Neuronal stem cell (in vitro differentiated cells): ENCODE measurements at places on chromosomes 5 and 9.

- no peak overlapping the region for H3K4me3 ChIP-seq
- DNase-seq = no peak
- no peaks in the 10 kb centered on the region for H3K27me3 ChIP-seq
These were observed 145.0 kb downstream of the ADCY2 start for GRCh38 chr5:7540736-7541485.

- DNase-seq = no peak
- no peaks in the 10 kb centered on the region for H3K4me1 ChIP-seq
- no peaks in the 10 kb centered on the region for H3K27me3 ChIP-seq
- H3K4me3 ChIP-seq = no peak overlapping the region
- no peaks in the 10 kb centered on the region for H3K36me3 ChIP-seq
- no peak overlapping the region for H3K27ac ChIP-seq
These were observed 74.5 kb downstream of the CDKN2A start for GRCh38 chr9:21919377-21920362.

DNA sequence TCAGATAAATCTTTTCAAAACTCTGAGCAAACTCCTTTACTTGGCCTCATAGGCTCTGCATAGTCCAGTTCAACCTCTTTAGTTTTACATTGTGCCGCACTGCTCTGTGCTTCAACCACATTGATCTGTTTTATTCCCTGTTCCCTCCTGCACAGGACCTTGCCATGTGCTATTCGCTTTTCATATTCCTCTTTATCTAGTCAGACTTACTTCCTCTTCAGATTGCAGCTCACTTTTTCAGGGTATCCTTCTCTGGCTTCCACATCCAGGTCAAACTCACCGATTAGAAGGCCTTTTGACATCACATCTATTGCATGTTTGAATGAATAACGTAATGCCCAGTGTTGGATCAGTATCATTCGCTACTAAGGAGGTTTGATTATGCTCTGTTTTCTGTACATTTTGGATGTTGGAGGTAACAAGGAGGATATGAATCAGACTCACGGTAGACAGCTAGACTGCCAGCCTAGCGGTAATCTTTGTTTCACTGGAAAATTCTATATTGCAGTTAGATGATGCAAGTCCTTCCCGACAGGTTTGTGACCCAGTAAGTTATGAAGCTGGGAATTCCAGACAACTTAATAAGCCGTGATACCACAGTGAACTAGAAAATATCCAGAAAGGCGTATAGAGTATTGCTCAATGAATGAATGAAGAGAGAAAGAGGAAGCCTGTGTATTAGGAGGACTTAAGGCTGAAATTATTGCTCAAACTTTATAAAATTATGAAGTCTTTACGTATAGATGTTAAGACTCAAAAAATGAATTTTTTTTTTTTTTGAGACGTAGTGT lies 65.7 kb downstream of the IQGAP2 start:
- H3K27me3 ChIP-seq = no peaks in the 10 kb centered on the region
- no peak overlapping the region for H3K27ac ChIP-seq
- H3K4me3 ChIP-seq = no peak overlapping the region
- H3K4me1 ChIP-seq = no peaks in the 10 kb centered on the region
- H3K36me3 ChIP-seq = no peaks in the 10 kb centered on the region

GRCh38 chr5:66021585-66021984 lies 95.2 kb downstream of the ERBIN start:
- peaks cover 84% of the 10 kb centered on the region for H3K36me3 ChIP-seq
- H3K4me3 ChIP-seq = no peak overlapping the region
- no peaks in the 10 kb centered on the region for H3K27me3 ChIP-seq
- H3K4me1 ChIP-seq = no peaks in the 10 kb centered on the region
- no peak for DNase-seq

- no peaks in the 10 kb centered on the region for H3K27me3 ChIP-seq
- no peak overlapping the region for H3K27ac ChIP-seq
- H3K4me1 ChIP-seq = no peaks in the 10 kb centered on the region
- no peak overlapping the region for H3K4me3 ChIP-seq
These were observed 298.0 kb upstream of the MSX2 start for GRCh38 chr5:174426388-174426787.

GRCh38 chr9:128309551-128309950 lies 12.7 kb downstream of the TRUB2 start:
- no peaks in the 10 kb centered on the region for H3K4me1 ChIP-seq
- no peak for DNase-seq
- no peak overlapping the region for H3K4me3 ChIP-seq

- peaks cover 2% of the 10 kb centered on the region for H3K4me1 ChIP-seq
- H3K36me3 ChIP-seq = no peaks in the 10 kb centered on the region
- no peaks in the 10 kb centered on the region for H3K27me3 ChIP-seq
- no peak for DNase-seq
- H3K4me3 ChIP-seq = no peak overlapping the region
These were observed 277.2 kb upstream of the SLC24A2 start for GRCh38 chr9:20065796-20066700.

GRCh38 chr9:78909566-78909965 lies 612.6 kb downstream of the PSAT1 start:
- no peak overlapping the region for H3K27ac ChIP-seq
- H3K4me3 ChIP-seq = no peak overlapping the region
- H3K4me1 ChIP-seq = no peaks in the 10 kb centered on the region
- DNase-seq = no peak

DNA sequence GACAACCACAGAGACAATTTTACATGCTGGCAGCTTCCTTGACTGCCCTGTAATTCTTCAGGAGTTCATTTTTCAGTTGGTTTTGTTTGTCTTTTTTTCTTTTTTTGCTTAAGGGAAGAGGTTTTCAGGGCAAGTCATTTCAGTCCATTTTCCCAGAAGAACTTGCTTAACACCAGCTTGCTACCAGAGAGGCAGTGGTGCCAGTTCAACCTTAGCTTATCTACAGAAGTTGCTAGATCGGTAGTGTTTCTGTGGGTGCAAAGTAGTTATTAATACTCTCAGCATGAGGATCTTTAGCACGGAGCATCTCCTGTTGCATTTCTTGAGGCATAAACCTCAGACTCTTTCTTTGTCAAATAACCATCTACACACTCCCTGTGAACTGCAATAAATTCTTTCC lies 1.1 kb downstream of the SPEF2 start:
- no peaks in the 10 kb centered on the region for H3K36me3 ChIP-seq
- H3K27me3 ChIP-seq = peaks cover 3% of the 10 kb centered on the region
- DNase-seq = no peak
- H3K27ac ChIP-seq = no peak overlapping the region
- peak overlapping the region; percentile 86 for H3K4me3 ChIP-seq

GRCh38 chr5:87243161-87243844 lies 24.4 kb upstream of the RASA1 start:
- H3K36me3 ChIP-seq = no peaks in the 10 kb centered on the region
- no peak overlapping the region for H3K4me3 ChIP-seq
- H3K27me3 ChIP-seq = no peaks in the 10 kb centered on the region
- no peak for DNase-seq

DNA sequence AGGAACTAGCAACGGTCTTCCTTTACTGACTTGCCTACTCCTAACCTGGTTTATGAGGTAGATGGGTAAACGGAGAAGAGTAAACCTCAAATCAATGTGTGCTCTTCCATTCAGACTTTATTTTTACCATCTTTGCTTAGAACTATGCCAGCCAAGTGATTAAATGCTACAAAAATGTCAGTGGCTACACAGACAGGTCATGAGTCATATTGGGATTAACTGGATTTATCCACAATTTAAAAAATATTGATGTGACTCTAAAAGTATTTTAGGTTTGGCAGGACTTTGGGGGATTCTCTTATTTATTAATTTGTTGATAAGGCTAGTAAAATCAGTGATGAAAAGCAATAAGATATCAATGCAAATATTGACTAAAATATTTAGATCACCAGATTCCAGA lies 275.0 kb downstream of the PLK2 start:
- peaks cover 20% of the 10 kb centered on the region for H3K4me1 ChIP-seq
- no peaks in the 10 kb centered on the region for H3K27me3 ChIP-seq
- no peaks in the 10 kb centered on the region for H3K36me3 ChIP-seq
- DNase-seq = no peak
- no peak overlapping the region for H3K4me3 ChIP-seq
- H3K27ac ChIP-seq = no peak overlapping the region

- H3K4me3 ChIP-seq = no peak overlapping the region
- no peak overlapping the region for H3K27ac ChIP-seq
- no peak for DNase-seq
These were observed 319.1 kb downstream of the MED10 start for GRCh38 chr5:6059137-6059800.

DNA sequence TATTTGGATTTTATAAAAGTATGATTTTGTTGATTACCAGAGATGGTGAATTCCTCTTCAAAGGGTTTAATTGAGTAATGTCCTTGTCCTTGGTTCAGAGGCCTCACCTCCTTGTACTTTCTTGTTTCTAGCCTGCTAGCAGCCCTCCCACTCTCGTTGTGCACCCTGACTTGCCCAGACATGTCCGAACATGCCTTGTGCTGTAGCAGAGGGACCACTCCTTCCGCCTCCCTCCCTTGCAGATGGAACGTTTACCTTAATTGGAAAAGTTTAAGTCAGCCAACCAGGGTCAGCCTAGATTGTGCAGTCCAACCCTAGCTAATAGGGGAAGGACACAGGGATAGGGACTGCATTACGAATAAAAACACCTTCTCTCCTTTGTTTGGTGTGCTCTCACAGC lies 406.9 kb upstream of the NMUR2 start:
- no peaks in the 10 kb centered on the region for H3K27me3 ChIP-seq
- H3K4me1 ChIP-seq = no peaks in the 10 kb centered on the region
- peak overlapping the region; percentile 38 for H3K27ac ChIP-seq
- no peak for DNase-seq
- no peaks in the 10 kb centered on the region for H3K36me3 ChIP-seq
- no peak overlapping the region for H3K4me3 ChIP-seq

- H3K4me3 ChIP-seq = no peak overlapping the region
- no peak overlapping the region for H3K27ac ChIP-seq
- DNase-seq = no peak
- no peaks in the 10 kb centered on the region for H3K36me3 ChIP-seq
These were observed 132.1 kb downstream of the PHF2 start for GRCh38 chr9:93708289-93708986.

DNA sequence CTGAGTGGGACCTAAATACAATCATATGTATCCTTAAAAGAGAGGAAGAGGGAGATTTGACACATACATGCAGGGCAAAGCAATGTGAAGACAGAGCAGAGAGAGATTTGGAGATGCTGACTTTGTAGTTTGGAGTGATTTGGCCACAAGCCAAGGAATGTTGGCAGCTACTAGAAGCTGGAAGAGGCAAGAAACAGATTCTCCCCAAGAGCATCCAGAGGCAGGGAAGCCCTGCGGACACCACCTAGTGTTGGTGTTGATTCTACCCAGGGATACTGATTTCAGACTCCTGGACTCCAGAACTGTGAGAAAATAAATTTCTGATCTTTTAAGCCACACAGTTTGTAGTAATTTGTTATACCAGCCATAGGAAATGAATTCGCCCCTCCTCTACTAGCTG lies 64.9 kb upstream of the OSMR start:
- DNase-seq = no peak
- peaks cover 5% of the 10 kb centered on the region for H3K4me1 ChIP-seq
- H3K27ac ChIP-seq = no peak overlapping the region
- no peaks in the 10 kb centered on the region for H3K36me3 ChIP-seq

GRCh38 chr5:146606893-146607292 lies 90.9 kb upstream of the GPR151 start:
- H3K27ac ChIP-seq = no peak overlapping the region
- H3K4me3 ChIP-seq = no peak overlapping the region
- H3K4me1 ChIP-seq = no peaks in the 10 kb centered on the region
- no peaks in the 10 kb centered on the region for H3K36me3 ChIP-seq

- no peak for DNase-seq
- no peak overlapping the region for H3K4me3 ChIP-seq
- H3K27ac ChIP-seq = no peak overlapping the region
- H3K27me3 ChIP-seq = no peaks in the 10 kb centered on the region
- H3K4me1 ChIP-seq = no peaks in the 10 kb centered on the region
These were observed 95.0 kb downstream of the NSG2 start for GRCh38 chr5:174140452-174141020.

GRCh38 chr5:13676531-13676930 lies 268.0 kb downstream of the DNAH5 start:
- no peak overlapping the region for H3K27ac ChIP-seq
- DNase-seq = no peak
- H3K27me3 ChIP-seq = no peaks in the 10 kb centered on the region
- no peaks in the 10 kb centered on the region for H3K36me3 ChIP-seq
- no peak overlapping the region for H3K4me3 ChIP-seq

GRCh38 chr5:11422342-11422741 lies 481.9 kb downstream of the CTNND2 start:
- DNase-seq = no peak
- H3K4me3 ChIP-seq = no peak overlapping the region
- H3K27me3 ChIP-seq = no peaks in the 10 kb centered on the region
- H3K36me3 ChIP-seq = no peaks in the 10 kb centered on the region
- H3K27ac ChIP-seq = no peak overlapping the region
- H3K4me1 ChIP-seq = no peaks in the 10 kb centered on the region

DNA sequence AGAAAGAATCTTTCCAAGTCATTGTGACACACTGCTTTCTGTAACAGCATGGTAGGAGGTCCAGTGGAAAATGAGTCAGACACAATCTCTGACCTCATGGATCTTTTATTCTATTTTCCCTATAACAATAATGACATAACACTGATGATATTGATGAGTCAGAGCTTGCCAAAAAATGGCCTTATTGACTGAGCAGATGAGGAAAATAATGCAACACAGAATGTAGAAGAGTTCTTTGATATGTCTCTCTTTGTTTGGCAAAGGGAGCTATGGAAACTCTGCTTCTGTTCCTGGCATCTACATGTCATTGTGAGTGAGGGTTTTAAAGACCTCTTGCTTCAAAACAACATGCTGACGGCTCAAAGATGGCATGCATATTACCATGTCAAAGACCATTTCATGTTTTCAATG lies 443.1 kb upstream of the ZNF608 start:
- peaks cover 35% of the 10 kb centered on the region for H3K4me1 ChIP-seq
- no peak overlapping the region for H3K4me3 ChIP-seq
- H3K27me3 ChIP-seq = no peaks in the 10 kb centered on the region
- no peaks in the 10 kb centered on the region for H3K36me3 ChIP-seq
- no peak for DNase-seq

- H3K4me3 ChIP-seq = no peak overlapping the region
- H3K36me3 ChIP-seq = no peaks in the 10 kb centered on the region
- no peaks in the 10 kb centered on the region for H3K27me3 ChIP-seq
- DNase-seq = no peak
These were observed 17.4 kb downstream of the MARCHF3 start for GRCh38 chr5:127012916-127013315.

GRCh38 chr5:178332210-178332641 lies 99.6 kb upstream of the PHYKPL start:
- no peaks in the 10 kb centered on the region for H3K27me3 ChIP-seq
- DNase-seq = no peak
- H3K4me3 ChIP-seq = no peak overlapping the region

DNA sequence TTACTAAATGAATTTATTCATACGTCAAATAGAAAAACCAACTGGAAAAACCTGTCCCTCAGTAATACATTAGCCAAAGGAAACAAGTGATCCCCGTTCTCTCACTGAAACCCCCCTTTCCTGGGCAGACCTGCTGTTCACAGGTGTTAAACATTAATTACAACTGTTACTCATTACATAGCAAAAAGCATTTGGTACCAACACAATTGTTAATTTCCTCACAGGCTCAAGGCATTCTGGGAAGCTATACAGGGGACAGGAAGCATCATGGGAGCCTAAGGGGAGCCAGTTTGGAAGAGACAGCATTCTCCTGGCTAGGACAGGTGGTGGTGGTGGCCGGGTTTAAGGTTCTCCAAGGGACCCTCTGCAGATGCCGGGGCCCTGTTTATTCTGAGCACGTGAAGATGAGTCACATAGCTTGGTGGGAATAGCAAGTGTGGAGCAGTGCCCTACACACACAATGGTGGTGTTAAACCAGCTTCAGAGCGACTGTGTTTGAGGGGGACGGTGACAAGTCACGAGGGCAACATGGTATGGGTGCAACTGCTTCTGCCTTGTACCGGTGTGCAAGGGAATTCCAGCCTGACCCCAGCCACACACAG lies 62.6 kb upstream of the SLC25A51 start:
- no peaks in the 10 kb centered on the region for H3K36me3 ChIP-seq
- no peak overlapping the region for H3K27ac ChIP-seq
- H3K4me1 ChIP-seq = peaks cover 4% of the 10 kb centered on the region
- H3K27me3 ChIP-seq = no peaks in the 10 kb centered on the region
- DNase-seq = no peak
